ENCODE measurements at places on chromosomes 3 and 15.

DNA sequence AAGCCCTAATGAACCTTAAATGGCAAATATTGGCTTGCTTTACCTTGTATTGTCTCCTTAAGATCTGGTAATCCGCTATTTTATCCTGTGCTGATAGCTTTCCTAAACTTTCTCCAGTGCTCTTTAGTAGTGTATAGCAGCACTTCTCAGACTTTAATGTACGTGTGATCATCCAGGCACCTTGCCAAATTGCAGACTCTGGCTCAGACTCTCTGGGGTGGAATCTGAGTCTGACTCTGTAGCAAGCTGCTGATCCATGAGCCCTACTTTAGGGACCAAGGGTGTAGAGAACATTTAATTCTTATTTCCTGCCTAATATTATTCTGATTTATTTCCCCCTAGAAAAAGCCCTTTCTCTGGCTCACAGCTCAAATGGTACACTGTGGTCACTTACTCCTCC is 518.8 kb upstream of the ZNF385D start:
- no peak for DNase-seq

DNA sequence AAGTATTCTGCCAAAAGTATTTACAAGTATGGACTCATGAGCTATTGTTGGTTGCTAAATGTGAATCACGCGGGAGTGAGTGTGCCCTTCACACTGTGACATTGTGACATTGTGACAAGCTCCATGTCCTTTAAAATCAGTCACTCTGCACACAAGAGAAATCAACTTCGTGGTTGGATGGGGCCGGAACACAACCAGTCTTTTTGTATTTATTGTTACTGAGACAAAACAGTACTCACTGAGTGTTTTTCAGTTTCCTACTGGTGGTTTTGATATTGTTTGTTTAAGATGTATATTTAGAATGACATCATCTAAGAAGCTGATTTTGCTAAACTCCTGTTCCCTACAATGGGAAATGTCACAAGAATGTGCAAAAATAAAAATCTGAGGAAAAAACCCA is 30.3 kb downstream of the SYNM start:
- no peak for DNase-seq

DNA sequence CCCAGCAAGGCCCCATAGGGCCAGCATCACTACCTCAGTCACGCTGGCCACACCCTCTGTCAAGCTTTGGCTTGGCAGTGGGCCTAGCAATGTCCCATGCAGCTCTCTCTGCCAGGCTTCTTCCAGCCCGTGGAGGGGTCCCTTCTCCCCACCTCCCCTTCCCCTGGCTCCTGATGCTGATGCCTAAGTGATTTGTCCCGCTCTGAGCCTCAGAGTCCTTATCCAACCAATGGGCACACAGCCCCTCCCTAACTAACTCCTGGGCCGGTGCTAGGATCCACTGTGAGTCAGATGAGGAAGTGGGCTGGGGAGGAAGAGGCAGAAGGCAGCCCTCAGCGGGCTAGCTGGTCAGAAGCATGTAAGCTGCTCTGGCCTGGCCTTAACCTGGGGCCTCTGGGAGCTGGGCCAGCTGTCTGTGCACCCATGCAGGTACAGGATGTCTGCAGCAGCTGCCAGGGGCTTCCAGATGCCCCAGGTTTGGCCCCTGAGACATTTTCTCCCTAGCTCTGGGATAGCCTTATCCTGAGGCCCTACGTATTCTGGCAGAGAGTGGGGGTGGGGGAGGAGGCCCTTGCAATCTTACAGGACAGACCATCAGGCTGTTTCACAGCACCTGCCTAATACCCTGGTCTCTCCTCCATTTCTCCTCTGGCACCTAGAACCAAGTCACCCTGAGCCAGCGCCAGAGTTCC is 740 bp upstream of the ZBTB47 start:
- DNase-seq: no peak

- DNase-seq: no peak
These were observed 62.2 kb upstream of the ZNF280D start for GRCh38 chr15:56795502-56795901.

GRCh38 chr3:61593446-61594029 is 32.2 kb downstream of the PTPRG start:
- DNase-seq: no peak

DNA sequence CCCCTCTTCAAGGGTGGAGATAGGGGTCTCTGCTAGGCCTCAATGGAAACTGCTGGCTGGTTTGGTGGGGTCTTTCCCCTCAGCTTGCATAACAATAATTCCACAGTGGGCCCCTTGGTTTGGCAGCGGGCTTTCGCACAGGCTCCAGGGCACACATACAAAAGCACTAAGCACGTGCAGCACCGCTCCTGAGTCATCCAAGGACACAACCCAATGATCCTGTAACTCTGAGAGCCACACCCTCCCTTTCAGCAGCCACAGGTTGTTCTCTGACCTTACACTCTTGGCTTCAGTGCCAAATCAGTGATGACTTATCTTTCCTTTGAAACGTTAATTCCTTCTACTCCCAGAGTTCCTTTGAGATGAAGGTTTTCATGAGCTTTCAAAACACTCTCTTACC is 41.7 kb downstream of the DAPK2 start:
- DNase-seq: no peak
